ENCODE measurements at places on chromosomes 4 and X. TPM values are rescaled to one million over a fixed set of nuclear protein-coding genes. Genes with fewer than 3 reads are reported as not detected.

DNA sequence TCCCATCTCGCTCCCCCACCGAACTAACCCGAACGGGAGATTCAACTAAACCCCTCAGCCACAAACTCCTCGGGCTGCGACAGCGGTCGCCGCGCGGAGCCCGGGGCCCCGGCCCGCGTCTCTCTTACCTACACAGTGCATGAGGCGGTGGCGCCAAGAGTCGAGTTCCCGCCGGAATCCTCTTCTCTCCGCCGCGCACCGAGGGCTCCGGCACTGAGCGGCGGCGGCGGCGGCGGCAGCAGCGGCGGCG is 160 bp downstream of the LCORL start:
- DNase-seq = no peak

DNA sequence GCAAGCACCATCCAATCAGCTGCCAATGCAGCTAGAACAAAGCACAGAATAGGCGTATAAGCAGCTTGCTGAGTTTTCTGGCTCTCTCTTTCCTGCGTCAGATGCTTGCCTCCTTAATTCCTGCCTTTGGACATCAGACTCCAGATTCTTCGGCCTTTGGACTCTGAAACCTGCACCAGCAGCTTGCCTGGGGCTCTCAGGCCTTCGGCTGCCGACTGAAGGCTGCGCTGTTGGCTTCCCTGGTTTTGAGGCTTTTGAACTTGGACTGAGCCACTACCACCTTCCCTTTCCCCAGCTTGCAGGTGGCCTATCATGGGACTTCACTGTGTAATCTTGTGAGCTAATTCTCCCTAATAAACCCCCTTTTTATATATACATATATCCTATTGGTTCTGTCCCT is 6.1 kb downstream of the TMEM192 start:
- DNase-seq = no peak

DNA sequence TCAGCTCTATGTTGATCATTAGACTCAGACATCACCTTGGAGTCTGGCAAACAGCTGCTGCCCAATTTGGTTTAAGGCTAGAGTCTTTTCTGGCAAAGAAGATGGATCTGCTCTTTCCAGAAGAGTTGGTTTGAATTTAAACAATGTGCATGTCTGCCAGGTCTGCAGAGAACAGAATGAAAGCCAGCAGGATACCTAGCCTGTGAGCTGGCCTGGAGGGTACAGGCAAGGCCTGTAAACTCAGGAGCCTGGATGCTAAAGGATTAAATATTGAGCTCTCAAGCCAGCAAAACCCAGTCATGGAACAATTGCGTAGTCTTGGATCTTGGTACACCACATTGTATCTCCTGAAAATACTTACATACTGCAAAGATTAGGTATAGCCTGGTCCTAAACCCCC is 15.6 kb upstream of the PDLIM3 start:
- no peak for DNase-seq

MXRA5 gene
- 3.4 TPM for polyA plus RNA-seq

Data from lung (tissue), 17 donors.